ENCODE measurements at places on chromosomes 11 and 22.
A peak's percentile ranks its signal among the peaks of the same experiment; 100 is the strongest.

DNA sequence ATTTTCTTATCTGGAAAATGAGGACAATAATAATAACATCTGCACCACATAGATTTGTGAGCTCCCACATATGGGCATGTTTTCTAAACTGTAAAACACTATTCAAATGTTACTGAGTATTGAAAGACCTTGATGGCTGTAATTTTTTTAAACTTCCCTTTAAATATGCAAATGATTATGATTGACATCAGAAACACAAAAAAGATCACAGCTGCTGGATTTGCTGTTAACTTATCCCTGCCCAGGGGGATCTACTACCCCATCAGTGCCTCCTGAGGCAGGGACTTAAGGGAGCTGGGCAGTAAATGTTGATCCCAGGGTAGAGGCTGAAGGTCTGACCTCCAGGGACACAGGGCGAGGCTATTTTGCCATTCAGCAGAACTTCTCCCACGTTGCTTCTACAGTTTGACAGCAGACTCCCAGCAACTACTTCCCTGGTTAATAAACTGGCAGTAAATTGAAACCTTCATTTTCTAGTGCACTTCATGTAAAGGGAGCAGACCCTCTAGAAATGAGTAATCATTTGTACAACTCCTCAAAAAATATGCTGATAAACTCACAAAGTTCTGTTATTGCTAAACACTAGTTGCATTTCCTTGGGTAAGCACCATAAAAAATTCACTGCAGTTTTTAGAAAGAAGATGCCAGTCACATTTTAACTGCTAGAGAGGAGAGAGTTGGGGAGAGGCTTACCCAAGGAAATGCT is 20.3 kb downstream of the TMPRSS5 start:
- DNase-seq, result no peak

- DNase-seq, result no peak
These were observed 204.7 kb downstream of the ST3GAL4 start for GRCh38 chr11:126560221-126560620.

DNA sequence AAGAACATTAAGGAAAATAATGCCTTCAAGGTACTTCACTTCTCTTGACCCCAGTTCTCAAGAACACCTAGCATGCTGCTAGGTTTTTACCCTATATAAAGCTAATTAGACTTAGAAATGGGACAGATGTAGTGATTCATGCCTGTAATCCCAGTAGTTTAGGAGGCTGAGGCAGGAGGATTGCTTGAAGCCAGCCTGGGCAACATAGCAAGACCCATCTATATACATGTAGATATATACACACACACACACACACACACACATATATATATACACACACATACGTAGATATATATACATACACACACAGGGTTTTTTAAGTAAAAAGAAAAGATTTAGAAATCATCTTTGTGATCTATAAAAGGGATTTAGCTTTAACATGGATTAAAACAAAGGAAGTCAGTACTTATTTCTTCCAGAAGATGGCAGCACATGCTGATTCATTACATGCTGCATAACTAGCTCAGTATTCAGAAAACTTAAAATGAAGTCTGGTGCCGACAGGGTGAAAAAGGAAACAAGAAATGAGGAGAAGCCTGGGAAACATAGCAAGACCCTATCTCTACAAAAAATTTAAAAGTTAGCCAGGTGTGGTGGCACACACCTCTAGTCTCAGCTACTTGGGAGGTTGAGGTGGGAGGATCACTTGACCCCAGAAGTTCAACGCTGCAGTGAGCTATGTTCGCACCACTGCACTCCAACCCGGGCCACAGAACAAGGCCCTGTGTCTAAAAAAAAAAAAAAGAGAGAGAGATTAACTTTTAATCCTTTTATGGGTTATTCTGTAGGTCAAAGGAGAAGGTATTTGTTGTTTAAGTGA is 28.5 kb upstream of the RBX1 start:
- DNase-seq, result peak; percentile 10

GRCh38 chr11:132030896-132031295 is 660.5 kb downstream of the NTM start:
- DNase-seq, result no peak

DNA sequence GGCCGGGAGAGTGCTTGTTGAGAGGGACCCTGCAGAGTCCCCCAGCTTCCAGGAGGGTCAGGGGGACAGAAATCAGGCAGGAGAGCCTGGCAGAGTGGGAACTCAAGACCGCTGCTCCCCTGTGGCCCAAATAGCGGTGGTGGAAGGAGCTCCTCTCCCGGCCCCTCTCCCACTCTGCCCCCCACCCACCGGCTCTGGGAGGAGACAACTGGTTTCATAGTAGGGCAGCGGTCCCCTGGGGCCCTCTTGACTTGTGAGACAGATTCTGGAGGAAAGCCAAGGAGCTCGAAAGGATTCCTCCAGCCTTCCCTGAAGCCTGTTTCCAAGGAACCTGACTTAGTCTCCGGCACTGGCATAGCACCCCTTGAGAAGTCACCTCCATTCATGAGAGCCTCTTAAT is 10.1 kb downstream of the PKNOX2 start:
- DNase-seq, result no peak

DNA sequence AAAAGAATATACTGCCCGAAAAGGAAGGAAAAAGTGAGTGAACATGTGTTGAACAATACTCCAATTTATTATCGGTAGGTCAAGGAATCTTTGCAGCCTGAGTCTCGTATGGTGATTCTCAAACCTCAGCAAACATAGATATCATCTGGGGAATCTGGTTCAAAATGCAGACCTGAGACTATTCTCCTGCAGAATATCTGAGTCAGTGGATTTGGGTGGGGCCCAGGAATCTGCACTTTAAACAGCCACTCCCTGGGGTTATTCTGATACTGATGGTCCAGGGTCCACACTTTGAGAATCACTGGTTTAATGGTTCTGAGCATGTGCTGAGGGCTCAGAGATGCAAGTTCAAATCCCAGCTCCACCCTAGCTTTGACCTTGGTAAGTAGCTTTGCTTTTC is 53.6 kb upstream of the GRK3 start:
- no peak for DNase-seq

DNA sequence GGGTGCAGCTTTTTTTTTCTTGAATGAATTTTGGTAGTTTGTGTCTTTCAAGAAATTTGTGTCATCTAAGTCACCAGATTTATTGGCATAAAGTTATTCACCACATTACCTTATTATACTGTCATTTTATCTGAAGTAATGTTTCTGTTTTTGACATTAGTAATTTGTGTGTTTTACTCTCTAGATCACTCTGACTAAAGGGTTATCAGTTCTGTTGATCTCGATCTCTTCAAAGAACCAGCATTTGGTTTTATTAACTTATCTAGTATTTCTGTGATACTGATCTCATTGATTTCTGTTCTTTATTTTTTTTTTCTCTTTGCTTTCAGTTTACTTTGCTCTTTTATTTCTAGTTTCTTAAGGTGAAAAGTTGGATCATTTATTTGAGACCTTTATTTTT is 55.5 kb downstream of the PDHX start:
- no peak for DNase-seq

DNA sequence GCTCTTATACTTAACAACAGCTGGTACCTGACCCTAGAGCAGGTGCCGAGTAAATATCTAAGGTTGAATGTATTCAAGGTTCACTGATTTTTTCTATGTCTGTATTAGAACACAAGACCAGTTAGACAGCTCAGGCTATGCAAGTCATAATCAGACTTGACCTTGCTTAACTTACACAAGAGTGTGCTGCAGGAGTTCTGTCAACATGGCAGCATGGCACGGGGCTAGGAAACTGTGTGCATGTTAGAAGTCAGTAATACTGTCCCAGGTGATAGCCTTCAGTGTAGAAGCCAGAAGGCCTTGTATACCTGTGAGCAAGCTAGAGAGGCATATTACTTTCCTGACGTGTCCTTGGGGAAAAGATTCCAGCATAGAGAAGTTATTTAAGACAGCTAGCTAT is 253.1 kb downstream of the FAT3 start:
- no peak for DNase-seq

GRCh38 chr22:48624401-48624800 is 1203.3 kb downstream of the BRD1 start:
- DNase-seq, result no peak

DNA sequence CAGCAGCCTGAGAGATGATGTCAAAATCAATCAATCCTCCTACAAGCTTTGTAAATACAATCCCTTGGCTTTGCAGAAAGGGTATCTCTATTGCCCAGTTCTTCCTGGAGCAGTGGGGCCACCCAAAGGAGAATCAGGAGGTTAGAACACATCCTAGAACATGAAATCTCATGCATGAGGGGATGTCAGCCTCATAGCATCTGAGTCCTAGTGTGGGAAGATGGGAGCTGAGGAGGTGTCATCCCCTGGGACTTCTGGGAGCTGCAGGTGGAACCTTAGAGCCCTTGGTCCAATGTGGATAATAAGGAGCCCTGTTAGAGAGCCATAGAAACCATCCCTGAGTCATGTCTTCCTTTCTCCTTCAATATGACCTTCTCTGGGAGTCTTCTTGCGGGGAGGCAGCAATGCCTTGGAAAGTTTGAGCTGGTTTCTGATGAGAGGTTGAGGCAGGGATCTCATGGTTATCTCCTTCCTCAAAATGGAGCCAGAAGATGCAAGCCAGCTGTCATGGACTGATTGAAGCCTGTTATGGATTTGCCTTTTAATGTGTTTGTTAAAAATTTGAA is 74.8 kb downstream of the BDNF start:
- DNase-seq, result no peak

GRCh38 chr11:114280696-114281095 is 15.5 kb upstream of the NNMT start:
- no peak for DNase-seq

DNA sequence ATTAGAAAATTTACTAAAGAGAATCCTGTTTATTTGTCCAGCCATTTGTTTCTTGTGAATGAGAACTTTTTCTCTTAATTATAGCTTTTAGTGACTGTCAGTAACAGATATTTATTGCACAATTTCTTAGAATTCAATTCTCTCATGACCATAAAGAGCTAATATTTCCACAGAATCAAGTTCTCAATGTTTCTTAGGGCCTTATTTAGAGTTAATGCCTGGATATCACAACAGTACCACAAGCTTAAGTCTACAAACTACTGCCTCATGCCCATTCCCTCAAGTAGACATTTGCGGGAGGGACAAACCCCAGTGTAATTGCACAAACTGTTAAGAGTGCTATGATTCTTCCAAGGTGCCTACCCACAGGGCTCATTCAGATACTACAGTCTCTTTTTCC is 199.7 kb upstream of the POU2AF2 start:
- DNase-seq, result no peak

DNA sequence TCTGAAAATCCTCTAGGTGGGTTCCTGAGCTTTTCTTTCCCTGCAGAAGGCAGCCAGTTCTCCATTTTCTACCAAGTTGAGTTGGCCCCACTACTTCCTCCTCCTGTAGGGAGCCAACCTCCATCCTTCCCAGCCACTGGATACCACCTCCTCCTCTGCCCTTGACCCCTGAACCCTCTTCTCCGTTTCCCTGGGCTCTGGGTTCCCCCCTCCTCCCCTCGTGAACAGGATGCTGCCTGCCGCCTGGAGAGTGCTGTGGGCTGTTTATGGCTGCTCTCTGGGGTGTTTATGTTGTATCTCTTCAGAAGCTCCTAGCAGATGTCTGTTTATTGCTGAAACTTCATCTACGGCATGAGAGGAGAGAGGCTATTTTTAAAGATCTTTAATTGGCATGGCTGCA is 8.6 kb downstream of the MICAL2 start:
- no peak for DNase-seq

DNA sequence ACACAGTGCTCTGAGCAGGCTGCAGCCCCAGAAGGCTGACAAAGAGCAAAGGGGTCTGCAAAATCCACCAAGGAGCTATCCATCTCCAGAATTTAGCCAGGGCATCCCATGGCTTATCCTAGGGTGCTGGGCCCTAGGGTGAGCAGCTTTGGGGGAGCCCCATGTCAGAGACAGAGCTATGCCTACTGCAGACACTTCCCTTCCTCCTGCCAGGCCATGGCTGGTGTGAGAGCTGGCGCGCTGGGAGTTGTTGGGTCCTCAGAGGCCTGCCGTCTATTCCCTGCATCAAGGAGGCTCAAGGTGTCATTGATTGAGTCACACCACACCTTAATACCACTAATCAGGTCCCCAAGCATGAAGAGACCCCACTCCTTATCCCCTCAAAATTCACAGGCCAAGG is 85.3 kb upstream of the TP53I11 start:
- DNase-seq, result no peak

GRCh38 chr11:64378335-64378880 is 19.4 kb downstream of the RPS6KA4 start:
- no peak for DNase-seq

DNA sequence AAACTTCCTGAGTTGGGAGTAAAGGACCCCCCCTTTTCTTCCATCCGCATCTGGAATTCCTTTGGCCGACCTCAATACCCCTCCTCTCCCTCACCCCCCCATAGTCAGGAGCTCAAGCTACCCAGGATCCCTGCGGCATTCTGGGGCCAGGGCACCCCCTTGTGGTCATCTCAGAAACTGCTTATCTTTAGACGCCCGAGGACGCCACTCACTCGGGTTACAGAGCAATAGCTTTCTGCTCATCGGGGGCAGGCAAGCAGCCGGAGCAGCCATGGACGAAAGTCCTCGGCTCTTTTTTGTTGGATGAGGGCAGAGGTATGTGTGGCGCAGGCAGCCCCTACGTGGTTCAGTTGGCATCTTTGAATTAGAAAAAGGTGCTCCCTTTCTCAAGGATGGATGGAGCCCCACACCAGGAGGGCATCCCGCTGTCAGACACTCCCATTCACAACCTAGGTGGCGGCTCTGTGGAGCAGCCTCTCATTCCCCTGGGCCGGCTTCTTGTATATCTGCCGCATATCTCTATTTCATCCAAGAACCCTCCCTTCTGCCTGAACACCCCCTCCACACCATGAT is 2.3 kb downstream of the C1QTNF5 start:
- DNase-seq, result no peak

- DNase-seq, result no peak
These were observed 773.9 kb downstream of the JRKL start for GRCh38 chr11:97163631-97164191.

DNA sequence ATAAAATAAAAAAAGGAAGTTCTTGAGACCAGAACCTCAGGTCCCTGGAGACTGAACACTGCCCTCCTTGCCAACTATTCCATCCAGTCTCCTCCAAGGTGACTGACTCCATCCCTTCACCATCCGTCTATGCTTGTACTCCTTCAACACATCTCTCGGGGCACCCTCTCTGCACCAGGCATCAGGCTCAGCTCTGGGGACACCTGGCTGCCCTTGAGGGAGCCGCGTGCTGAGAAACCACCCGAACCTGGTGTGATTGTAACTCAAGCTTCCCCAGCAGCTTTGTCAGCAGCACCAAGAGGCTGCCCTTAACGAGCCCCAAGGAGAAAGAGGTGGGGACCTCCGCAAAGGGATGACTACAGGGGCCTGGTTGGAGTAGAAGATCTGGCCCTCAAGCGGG is 1.7 kb downstream of the PTPN5 start:
- no peak for DNase-seq

DNA sequence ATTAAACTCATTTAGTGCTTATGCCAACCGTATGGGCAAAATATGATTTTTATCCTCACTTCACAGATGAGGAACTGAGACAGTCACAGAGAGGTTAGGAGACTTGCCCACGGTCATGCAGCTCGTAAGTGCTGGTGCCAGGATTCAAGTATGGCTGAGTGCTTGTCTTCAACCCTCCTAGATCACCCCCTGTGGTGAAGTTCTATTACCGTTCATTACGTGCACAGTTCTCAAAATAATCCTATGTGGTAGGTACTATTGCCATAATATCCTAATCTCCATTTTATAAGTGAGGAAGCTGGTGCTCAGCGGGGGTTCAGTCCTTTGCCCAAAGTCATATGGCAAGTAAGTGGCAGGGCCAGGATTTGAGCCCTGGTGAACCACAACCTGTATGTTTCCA is 1.5 kb downstream of the MIEF1 start:
- no peak for DNase-seq

All from epithelial cell of proximal tubule (primary cell).